Activated CD4-positive, CD25-positive, alpha-beta regulatory T cell (primary cell): ENCODE measurements at places on chromosomes 13 and 19.

DNA sequence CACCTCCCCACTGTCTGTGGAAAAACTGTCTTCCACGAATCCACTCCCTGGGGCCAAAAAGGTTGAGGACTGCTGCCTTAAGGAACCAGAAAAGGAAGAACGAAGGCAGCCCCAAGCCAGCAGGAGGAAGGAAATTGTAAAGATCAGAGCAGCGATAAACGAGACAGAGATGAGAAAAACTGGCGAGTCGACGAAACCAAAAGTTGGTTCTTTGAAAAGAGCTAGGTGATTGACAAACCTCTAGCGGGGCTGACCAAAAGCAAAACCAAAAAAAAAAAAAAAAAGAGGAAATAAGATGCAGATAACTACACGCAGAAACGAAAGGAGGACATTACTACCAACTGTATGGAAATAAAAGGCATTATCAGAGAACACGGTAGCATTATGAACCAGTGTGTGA, 76.9 kb downstream of the GADD45B start:
- DNase-seq = no peak

DNA sequence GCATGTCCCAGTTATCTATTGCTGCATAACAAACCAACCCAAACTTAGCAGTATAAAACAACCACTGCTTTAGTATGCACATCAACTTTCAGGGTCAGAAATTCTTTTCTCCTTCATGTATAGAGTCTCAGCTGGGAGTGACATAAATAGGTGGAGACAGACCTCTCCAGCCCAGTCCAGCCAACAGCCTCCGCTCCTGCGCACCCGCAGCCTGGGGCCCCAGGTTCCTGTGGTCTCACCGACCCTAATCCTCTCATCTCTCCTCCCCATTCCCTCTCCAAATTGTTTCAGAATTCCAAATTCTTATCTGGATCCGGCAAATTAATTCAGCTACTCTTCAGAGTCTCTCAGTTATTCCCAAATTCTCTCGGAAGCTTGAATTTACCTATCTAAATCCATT, 522 bp upstream of the ATP12A start:
- no peak for DNase-seq

GRCh38 chr13:51747438-51748434, 56.2 kb downstream of the DHRS12 start:
- DNase-seq = no peak

GRCh38 chr13:106507560-106508274, 27.7 kb downstream of the EFNB2 start:
- DNase-seq = no peak

DNA sequence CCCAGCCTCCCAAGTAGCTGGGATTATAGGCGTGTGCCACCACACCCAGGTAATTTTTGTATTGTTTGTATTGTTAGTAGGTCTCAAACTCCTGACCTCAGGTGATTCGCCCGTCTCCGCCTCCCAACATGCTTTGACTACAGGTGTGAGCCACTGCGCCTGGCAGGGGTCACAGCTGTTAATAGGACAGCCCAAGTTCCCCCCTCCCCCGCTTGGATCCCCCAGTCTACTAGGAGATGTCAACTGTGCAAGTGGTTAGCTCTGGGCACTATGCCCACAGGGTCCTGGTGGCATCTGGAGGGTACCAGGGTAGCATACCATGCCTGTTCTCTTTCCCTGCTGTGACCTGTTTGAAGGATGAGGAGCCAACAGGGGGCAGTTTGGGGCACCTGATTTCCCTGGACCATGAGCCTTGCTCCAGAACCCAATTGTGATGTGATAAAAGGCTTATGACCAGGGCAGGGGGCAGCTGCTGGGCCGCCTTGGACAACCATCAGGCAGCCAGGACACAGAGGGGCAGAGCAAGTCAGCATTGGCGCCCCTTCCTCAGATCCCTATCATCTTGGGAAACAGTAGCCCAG, at the start of gene TSPAN16:
Gene TSPAN16 (plus strand): TSS at position 496 of the 581 bp plus-strand sequence. CDS start 138 bp downstream, outside the sequence.
- DNase-seq = no peak

DNA sequence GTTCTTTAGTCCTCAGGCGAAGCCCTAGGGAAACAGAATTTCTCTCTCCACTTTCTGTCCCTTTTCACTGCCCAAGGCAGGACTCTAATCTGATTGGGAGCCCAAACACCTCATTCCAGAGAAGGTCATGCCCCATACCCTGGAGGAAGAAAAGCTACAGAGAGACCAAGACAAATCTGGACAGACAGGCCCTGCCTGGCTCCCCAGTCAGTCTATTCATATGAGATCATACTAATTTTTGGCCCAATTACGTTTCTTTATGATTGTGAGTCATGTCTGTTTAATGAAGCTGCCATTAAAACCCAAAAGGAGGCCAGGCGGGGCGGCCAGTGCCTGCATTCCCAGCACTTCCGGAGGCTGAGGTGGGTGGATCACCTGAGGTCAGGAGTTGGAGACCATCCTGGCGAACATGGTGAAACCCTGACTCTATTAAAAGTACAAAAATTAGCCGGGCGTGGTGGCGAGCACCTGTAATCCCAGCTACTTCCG, 3.3 kb upstream of the AP3D1 start:
- no peak for DNase-seq
